ENCODE measurements at places on chromosomes 5 and 9.
A peak's percentile ranks its signal among the peaks of the same experiment; 100 is the strongest.

DNA sequence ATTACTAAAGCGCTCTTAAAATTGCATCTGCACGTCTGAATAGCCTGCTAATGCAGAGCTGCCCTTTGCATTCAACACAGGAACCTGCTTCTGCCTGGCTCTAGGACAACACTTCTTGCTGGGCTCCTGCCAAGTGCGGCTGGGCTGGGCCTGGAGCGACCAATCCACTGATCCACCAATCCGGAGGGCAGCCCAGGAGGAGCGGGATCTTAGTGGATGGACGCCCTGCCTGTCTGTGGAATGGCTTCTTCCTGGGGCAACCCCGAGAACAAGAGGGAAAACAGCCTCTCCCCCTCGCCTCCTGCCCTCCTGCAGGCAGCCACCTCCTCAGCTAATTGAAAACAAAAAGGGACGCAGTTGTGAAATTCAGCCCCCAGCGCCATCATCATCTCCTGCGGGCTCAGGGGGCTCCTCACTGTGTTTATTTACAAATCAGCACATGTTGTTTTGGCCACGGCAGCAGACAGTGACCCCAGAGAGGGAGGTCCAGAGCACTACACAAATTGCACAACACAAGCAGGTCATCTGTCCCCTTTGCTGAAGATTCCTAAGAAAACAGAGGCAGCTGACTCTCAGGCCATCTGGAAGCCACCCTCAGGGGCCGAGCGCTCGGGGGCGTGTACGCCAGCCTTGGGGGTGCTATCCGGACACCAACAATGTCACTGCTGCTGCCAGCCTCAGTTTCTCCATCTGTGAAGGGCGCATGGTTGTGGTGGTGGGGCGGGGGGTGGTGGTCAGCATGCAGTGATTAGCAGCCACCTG is 57.3 kb downstream of the GADD45G start:
- peak; percentile 98 for DNase-seq

DNA sequence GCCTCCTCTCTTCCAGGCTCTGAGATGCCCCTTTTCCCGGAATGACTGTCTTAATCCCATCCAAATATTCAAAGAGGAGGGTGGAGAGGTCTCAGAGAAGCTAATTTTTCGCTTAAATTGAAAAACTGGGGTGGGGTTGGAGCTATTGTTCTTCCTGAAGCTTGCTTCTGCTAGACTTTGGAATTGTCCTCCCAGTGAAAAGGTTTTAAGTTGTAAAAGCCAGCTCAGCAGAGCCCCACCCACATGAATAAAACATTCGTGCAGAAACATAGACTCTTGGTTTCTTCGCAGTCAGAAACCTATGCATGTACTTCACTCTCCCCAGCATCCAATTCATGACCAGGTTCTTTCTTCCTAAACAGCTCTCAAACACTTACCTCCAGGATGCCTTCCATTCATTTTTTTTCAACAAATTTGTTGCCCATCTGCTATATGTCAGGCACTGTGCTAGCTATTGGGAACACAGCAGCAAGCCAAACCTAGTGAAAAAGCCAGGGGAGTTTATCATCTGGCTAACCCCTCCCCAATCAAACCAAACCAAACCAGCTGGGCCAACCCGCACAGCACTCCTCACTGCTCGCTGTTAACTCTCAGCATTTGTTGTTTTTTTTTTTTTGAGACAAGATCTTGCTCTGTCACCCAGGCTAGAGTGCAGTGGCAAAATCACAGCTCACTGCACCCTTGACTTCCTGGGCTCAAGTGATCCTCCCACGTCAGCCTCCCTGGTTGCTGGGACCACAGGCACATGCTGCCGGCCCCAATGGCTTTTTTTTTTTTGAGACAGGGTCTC is 37.9 kb upstream of the OCLN start:
- peak; percentile 34 for DNase-seq

- no peak for DNase-seq
Observed at GRCh38 chr9:135305546-135306180, 173.9 kb upstream of the PPP1R26 start.

DNA sequence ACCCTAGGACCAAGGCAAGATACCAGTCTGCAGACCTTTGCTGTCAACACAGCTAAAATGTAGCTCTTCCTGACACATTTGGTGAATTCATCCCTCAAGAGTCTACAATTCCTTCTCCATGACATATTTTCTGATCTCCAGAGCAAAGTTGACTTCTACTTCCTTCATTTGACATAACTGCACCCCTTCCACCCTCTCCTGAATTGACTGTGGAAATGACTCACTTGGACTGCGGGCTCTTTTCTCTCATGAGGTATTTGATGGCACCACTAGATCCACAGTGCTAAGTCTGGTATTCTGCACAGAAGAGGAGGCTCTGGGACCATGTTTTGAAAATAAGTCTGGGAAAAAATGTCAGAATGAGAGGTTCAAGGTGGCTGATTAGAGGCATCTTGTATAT is 338.4 kb upstream of the TRPC7 start:
- DNase-seq: no peak

DNA sequence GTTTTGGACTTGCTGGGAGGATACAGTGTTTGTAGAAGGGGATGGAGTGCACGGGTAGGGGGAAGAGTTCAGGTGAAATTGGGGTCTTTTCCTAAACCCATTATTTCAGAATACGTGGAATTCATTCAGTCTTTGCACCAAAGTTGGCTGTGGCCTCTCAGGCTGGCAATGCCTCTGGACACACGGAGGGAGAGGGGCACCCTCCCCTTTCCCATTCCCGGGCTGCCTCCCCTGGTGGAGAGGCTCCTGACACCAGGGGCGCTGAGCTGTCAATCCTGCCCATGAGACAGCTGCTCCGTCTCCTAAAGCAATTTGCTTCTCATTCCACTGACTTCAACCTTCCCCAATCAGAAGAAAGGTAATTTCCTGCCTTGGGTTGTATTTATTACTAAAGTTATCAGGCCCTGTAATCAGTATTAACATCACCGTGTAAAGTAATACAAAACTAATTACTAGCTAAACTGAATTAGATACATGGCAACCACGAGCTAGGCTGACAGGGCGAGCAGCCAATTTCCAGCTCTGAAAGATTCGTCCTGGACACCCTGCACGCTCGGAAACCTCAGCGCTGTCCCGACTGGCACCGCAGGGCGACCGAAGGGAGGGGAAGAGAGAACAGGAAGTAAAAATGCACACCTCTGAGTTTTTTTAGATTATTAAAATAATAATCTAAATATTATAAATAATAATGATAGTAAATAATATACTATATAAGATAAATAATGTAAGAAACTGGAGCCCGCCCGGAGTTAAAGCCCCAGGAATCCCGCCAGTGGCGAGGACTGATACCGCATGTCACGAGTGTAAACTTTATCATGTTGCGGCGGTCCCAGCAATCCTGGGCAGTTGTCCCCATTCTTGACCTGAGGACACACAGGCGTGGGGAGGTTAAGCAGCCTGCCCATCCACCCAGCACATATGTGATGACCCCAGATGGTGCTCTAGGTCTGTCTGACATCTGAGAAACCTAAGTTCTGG is 6.9 kb upstream of the OLFM1 start:
- DNase-seq: peak; percentile 0

- no peak for DNase-seq
Observed at GRCh38 chr5:72597456-72597948, 90.3 kb upstream of the ZNF366 start.

GRCh38 chr9:27990524-27990923 is 417.2 kb upstream of the C9orf72 start:
- DNase-seq: no peak

- no peak for DNase-seq
Observed at GRCh38 chr5:43303242-43303641, 10.0 kb downstream of the HMGCS1 start.

DNA sequence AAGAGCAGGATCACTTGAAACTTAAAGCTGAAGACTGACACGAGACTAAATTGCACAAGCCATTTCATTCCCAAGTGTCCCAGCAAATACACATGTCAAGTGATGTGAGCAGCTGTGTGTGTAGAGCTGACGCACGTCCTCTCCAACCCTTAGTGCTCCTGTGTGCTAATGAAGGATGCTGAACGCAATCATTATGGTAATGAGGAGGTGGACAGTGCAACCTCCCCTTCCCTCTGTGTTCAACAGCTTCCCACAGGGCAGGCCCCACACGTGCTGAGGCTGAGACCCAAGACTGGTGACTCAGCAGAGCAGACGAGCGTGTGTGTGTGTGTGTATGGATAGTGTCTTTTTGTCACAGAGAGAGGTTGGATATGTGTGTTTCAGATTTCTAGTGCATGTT is 702.1 kb downstream of the SEMA5A start:
- DNase-seq: no peak

DNA sequence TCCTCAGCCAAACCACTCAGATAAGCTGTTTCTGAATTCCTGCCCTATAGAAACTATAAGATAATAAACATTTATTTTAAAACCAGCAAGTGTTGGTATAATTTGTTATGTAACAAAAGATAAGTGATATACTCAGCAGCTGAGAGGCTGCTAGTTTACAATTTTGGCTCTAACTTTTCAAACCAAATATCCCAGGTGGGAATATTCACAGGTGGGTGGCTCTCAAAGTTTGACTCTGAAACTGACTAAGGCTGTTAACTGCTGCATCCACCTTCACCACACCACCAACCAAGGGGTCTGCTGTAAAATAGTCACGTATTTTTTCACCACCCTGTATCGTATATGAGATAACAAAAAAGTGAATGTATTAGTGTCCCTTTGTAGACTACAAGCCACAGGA is 9.7 kb upstream of the ZNF366 start:
- no peak for DNase-seq

DNA sequence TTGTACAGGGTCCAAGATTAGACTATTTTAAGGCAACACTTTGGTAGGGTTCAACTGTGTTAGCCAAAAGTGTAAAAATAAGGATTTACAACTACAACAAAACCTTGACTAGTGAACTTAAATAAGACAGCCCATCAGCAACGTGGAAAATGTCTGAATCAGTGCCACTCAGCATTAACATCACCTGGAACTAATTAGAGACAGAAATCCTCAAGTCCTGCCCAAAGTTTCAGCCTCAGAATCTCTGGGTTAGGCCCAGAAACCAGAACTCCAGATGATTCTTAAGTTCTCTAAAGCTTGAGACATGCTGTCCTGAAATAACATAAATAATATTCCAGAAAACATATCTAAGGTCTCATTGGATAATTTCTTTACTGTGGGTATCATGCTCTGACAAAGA is 118.6 kb downstream of the SEMA6A start:
- DNase-seq: no peak

GRCh38 chr9:6978591-6978990 is 220.8 kb downstream of the KDM4C start:
- no peak for DNase-seq

GRCh38 chr9:2872931-2873323 is 29.0 kb upstream of the PUM3 start:
- no peak for DNase-seq

DNA sequence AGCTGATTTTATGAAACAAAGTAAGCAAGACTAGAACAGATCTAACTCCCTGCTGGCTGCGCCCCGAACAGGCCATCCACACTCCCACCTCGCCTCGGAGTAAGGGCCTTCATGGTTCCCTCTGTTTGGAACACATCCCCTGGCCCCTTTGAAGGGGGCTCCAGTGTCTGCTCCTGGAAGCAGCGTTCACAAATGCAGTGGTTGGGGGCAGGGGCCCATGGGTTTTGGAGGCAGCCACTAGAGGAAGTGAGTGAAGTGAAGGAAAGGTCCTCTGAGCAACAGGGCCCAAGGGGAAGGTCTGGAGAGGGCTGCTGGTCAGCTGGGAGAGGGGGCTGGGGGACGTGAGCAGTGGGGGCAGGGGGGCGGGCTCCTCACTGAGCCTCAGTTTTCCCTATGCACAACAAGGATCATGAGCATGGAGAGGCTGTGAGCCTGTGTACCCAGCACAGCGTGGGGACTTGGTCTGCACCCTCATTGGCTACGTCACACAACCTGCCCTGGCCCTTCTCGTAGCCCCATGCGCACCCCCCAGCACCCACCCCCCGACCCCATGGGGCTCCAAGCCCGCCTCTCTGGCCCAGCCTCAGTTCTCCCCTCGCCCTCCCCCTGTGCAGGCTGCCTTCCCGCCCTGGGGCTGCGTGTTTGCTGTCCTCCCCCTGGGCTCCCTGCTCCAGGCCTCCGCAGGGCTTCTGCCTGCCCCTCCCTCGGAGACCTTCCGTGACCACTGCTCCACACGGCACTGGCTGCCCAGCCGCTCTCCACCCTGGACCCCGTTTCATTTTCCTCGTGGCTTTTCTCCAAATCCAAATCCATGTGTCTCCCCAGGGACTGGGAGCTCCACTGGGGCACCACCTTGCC is 39.5 kb downstream of the RASGEF1C start:
- DNase-seq: no peak

DNA sequence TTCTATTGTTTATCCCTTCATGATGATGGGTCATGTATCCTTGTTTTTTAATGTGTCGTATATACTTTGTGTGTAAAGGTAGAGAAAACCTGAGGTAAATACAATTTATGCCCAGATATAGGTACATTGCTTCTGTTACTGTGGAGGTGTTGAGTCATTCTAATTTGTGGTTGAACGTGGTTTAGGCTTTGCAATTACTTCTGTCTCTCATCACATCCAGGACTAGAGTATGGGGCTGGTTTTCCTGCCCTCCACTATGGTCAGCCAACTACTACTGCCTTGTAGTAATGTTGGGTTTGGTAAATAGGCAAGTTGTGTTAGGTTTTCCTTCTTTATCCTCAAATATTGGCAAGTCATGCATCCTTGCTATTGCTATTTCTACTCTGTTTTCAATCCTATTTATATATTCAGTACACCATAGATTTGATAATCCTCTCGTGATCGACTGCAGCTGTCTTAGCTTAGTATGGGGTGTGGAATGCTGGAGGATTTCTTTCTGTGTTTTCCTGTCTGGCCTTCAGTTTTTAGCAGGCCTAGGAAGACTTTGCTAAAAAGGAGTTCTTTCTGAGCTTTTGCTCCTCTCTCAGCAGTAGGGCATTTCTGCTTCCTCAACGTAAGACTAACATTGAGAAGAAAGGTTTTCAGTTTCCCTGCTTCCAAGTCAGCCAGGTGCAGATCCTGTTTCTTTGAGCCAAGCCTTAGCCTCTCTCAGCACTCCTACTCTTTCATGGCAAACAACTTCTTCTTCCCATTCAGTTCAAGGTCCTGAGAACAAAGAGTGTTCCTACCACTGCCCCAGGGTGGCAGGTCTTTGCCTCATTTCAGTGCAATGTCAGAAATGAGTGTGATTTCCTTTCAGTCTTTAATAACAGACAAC is 844.4 kb upstream of the CDH18 start:
- DNase-seq: no peak

GRCh38 chr9:4983601-4984165 is 1.4 kb upstream of the JAK2 start:
- no peak for DNase-seq

Data from left colon (tissue), 2 donors.